ENCODE measurements at places on chromosomes 5 and 9.

- no peak for DNase-seq
Observed at GRCh38 chr9:27379311-27380251, 82.6 kb upstream of the EQTN start.

DNA sequence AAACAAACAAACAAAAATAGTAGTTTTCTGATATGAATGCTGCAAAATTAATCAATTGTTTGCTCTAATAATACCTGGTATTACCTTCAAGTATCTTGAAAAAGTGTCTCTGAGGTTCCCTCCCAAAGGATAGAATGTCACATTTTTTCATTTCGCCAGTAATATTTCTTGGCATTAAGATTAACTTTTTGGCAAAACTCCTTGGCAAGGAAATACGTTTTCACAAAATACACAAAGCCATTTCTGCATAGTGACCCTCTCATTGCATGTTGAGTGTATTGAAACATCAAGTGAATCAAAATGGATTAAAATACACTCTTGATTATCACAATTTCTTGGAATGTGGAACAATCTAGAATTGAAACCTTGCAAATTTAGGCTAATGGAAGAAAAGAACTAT is 230.5 kb downstream of the ATPSCKMT start:
- no peak for DNase-seq

- no peak for DNase-seq
Observed at GRCh38 chr5:95181644-95182043, 103.2 kb downstream of the MCTP1 start.

DNA sequence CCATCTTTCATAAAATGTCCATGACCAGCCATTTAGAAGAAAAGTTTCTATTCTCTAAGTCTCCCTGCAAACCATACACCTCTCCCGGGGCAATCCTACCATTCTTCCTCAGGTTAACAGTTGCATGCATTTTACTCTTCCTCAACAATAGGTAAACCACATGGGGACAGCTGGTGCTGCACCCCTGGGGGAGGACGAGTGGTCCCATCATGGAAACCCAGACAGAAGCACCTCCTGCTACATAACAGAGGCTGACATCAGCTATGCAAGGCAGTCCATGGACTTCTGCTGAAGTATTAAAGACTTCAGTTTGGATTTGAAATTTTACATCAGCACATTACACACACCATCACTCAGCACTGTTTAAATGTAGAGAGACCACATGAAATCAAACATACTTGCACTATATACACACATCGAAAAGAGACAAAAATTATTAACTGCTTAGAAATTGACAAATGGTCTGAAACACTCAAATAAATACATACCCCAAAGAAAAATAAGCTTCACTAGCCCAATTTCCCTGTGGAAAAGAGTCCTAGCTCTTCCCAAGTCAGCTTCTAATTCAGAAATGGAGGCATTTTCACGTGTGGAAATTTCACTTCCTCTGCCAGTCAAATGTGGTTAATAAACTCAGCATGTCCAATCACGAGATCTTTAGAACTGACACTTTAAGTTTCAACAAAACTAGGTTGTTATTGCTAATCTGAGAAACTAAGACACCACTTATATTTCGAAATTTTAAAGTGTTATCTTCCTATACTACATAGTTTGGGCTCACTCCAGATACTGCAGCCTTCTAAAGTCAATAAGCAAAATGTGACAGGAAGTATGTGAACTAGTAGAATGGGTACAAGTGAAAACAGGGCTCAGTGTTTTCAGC is 173.4 kb downstream of the ROR2 start:
- no peak for DNase-seq

DNA sequence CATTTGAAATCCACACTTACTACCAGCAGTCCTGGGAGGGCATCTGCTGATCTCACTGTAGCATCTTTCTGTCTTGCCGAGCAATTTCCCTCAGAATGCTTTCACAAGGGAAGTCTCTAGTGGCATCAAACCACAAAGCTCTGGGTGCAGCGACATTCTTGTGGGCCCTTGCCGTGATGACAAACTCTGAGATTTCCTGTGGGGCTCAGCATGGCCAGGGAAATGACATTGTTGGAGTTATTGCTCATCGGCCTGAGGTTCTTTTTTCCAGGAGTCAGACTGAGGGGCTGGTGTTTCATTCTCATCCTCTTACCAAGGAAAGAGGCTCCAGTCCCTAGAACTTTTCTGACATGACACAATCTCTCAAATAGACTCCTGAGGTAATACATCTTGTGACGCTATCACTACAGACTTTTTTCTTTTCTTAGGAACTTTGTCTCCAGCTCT is 51.4 kb downstream of the PFDN1 start:
- DNase-seq, result peak; percentile 64

DNA sequence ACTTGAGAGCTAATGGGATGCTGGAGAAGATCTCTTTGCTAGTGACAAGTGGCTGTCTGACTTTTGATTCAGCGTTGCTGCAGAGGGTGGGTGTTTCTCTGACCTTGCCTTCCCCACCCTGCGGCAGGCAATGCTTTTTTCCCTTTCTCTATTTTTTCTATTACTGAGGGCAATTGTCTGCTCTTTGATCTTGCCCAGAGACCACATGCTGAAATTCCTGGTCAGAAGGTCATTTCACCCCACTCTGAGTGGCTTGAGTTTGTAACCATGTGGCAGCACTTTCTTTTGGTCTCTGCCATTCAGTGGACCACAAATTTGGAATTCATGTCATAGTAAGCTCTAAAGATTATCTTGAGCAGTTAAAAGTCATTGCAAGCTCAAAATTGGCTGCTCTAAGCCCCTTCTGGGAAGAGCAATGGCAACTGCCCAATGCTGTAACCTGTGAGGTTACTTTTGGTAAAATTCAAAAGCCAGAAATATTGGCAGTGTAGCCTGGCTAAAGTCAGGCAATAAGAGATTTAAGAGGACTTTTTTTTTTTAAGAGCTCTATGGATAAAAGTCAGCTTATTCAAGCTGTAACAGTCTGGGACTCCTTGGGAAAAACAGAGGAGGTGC is 30.4 kb upstream of the MTMR12 start:
- DNase-seq, result no peak

DNA sequence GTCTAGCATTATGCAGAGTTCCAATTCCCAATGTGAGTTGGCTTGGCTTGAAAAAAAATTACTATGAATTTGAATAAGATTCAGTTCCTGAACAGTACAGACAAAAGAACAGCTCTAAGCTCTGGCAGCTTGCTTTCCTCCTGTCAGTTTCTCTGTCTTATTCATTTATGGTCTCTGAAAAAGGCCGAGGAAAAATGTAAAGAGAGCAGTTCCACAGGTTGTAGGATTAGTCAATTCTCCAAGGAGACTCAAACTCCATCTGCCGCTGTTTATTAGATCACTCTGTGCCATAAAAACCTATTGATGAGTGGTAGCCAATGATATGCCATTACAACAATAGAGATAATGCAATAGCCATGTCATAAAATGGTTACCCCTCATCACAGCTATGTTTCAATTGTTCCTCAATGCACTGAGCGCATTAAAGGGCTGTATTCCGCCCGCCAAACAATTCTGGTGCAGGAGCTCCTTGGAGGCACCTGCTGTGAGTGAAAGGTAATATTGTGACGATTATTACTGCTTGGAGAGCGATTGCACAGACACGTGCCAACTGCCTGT is 188.2 kb downstream of the ARRDC3 start:
- no peak for DNase-seq

- DNase-seq, result no peak
Observed at GRCh38 chr9:71037521-71037920, 83.9 kb downstream of the TRPM3 start.

DNA sequence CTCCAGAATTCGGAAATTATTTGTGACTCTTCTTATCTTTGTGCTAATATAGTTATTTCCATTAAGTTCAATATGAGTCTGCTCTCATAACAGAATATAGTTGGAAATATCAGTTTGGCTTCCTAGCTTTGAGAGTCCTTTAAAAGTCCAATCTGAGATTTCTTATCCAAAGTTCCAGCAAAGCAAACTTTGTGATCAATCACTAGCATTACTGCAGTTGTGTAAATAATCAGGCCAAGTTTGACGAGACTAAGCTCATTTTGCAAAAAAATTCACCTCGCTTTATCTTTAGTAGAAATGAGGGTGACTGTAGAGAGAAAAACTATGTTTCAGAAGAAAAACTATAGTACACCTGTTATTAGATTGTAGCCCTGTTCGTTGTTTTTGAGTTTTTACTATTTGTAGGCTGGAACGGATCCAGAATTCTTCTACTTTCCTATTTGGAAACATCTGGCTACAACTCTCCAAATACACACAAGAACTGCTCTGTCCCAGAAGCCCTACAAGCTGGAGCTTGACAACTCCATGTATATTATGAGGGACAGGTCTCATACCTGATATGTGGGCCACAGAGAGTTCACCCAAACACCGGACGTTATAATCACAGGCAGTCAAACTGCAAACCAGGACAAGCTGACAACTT is 47.8 kb downstream of the RAPGEF1 start:
- no peak for DNase-seq

DNA sequence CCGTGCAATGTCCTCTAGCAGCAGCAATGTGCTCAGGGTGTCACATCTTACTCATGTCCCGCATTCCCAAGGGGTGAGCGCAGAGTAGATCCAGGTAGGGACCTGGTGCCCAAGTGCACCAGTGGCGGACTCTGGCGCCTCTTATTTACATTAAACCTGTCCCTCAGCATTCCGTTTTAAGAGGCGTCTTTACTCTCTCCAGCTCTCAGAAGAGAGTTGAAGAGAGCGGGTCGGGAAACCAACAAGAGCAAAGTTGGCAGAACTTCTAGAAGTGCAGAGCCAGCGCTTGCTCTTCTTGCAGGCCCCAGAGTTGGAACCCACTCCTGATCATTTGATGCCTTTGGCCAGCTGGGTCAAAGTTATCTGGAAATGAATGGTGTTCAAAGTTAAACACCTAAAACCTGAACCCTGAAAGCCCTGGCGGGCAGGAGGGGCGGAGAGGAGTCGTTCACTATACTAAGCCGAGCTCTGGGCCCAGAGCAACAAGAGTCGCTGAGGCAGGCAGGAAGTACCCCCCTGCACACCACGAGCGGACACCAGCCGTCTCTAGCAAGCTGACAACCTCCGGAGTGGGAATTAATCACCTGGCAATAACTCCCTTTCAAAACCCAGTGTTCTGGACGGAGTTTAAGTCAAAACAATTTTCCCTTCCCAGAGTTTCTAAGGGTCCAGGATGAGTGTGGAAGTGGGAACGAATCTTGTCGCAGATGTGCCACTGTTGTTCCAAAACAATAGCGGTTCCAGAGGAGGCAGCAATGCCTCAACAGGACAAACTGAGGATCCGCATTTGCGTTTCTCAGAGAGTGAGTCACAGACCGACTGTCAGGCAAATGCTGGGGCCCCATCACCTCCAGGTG is 122.8 kb downstream of the TMEM161B start:
- peak; percentile 18 for DNase-seq

DNA sequence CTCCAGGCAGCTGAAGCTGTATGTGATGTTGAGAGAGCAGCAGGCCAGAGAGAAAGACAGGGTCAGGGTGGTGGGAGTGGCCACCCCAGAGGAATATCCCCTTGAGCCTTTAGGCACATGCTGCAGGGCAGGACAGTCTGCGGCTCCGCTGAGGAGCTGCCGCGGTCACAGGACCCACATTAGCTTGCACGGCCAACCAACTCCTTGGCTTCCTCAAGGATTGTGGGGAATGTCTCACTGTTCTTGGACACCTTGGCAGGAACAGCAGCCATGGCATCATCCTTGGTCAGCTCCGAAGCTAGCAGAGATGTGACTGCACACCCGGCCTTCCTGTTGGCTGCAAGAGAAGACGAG is 27.8 kb downstream of the PCDHGC5 start:
- DNase-seq, result no peak

DNA sequence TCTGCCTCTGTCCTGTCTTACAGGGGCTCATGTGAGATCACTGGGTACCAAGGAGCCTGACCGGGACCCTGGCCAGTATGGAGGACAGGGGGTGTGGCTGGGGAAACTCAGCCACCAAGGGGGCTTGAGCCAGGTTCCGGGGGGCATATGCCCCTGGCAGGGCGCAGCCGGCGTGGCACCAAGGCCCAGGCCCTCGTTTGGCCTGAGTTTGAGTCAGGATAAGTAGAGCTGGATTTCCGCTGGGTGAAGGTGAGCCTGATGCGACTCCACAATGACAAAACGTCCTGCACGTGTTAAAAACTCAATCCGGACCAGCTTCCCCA is 616 bp upstream of the TSPAN17 start:
- no peak for DNase-seq

GRCh38 chr9:97748525-97748924 is 51.4 kb upstream of the XPA start:
- no peak for DNase-seq

GRCh38 chr9:91714020-91714806 is 235.8 kb downstream of the ROR2 start:
- no peak for DNase-seq

DNA sequence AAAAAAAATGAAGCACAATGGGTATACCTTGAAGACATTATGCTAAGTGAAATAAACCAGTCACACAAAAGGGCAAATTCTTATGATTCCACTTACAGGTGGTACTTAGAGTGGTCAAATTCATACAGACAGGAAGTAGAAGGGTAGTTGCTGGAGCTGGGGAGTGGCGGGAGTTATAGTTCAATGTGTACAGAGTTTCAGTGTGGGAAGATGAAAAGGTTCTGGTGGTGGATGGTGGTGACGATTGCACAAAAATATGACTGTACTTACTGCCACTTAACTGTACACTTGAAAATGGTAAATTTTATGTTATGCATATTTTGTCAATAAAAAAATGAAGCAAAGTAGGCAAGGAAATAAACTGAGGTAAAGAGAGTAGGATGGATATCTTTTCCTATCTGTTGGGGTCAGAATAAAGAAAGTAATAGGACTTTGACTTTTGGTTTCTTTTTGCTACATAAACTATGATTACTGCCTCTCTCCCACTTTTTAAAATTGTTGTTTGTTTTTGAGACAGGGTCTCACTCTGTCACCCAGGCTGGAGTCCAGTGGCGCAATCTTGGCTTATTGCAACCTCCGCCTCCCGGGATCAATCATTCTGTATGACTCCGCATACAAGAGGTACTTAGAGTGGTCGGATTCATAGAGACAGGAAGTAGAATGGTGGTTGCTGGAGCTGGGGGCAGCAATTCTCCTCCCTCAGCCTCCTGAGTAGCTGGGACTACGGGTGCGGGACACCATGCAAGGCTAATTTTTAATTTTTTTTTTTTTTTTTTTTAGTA is 4.0 kb upstream of the PSAT1 start:
- DNase-seq, result no peak

DNA sequence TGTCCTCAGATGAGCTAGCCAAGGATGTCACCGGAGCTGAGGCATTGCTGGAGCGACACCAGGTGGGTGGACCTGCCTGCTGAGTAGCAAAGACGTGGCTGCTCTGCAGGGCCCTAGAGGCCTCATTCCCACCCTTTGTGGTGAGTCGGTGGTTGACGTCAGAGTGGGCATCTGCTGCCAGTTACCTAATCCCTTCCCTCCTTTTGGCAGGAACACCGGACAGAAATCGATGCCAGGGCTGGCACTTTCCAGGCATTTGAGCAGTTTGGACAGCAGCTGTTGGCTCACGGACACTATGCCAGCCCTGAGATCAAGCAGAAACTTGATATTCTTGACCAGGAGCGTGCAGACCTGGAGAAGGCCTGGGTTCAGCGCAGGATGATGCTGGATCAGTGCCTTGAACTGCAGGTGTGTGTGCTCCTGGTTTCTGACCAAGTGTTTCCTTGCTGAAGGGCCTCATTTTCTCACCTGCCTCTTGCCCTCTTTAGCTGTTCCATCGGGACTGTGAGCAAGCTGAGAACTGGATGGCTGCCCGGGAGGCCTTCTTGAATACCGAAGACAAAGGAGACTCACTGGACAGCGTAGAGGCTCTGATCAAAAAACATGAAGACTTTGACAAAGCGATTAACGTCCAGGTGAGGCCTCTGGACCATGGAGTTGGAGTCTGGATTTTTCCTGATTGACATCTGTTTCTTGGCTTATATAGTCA is 48.9 kb downstream of the DYNC2I2 start:
- DNase-seq, result no peak

- DNase-seq, result peak; percentile 62
Observed at GRCh38 chr5:89282554-89283510, 399.8 kb upstream of the MEF2C start.
